ENCODE measurements at places on chromosomes 13 and 19. TPM values are rescaled to one million over a fixed set of nuclear protein-coding genes. Genes with fewer than 3 reads are reported as not detected.
A peak's percentile ranks its signal among the peaks of the same experiment; 100 is the strongest.

- H3K27me3 ChIP-seq = no peaks in the 10 kb centered on the region
- H3K27ac ChIP-seq = no peak overlapping the region
- DNase-seq = no peak
- no peak overlapping the region for H3K4me3 ChIP-seq
- no peaks in the 10 kb centered on the region for H3K4me1 ChIP-seq
Measured at GRCh38 chr13:74316547-74316946, 182.3 kb upstream of the KLF12 start.

- no peak overlapping the region for H3K4me3 ChIP-seq
- 0 out of 2 replicates have a peak, but pooled peaks cover 1% of the 10 kb centered on the region for H3K36me3 ChIP-seq
- no peak overlapping the region for H3K27ac ChIP-seq
- no peaks in the 10 kb centered on the region for H3K4me1 ChIP-seq
- no peaks in the 10 kb centered on the region for H3K27me3 ChIP-seq
Measured at GRCh38 chr13:49210114-49210513, 10.0 kb upstream of the MLNR start.

GRCh38 chr13:54965881-54966280, 1937.3 kb downstream of the OLFM4 start:
- H3K4me1 ChIP-seq = no peaks in the 10 kb centered on the region
- H3K27ac ChIP-seq = no peak overlapping the region
- H3K36me3 ChIP-seq = no peaks in the 10 kb centered on the region

DNA sequence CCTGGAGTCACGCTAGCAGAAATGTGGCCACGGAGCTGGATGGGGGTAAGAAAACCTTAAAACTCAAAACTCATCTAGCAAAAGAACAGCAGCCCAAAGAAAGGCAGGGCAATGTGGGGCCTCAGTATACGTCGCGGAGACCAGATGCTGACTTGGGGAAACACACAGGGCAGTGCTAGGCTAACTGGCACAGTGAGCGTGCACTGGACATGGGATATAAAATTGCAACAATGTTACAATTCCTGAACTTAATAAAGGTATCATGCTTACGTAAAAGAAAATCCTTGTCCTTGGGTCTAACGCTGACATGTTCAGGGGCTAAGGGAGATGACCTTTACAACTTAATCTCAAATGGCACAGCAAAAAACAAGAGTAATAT, 40.5 kb downstream of the COL4A1 start:
- no peak for DNase-seq
- H3K27me3 ChIP-seq = no peaks in the 10 kb centered on the region
- H3K27ac ChIP-seq = no peak overlapping the region
- H3K36me3 ChIP-seq = no peaks in the 10 kb centered on the region
- peaks cover 36% of the 10 kb centered on the region for H3K4me1 ChIP-seq
- no peak overlapping the region for H3K4me3 ChIP-seq

GRCh38 chr13:89402211-89402610, 1731.0 kb downstream of the SLITRK5 start:
- no peak for DNase-seq
- H3K4me3 ChIP-seq = no peak overlapping the region
- no peak overlapping the region for H3K27ac ChIP-seq
- no peaks in the 10 kb centered on the region for H3K27me3 ChIP-seq

DNA sequence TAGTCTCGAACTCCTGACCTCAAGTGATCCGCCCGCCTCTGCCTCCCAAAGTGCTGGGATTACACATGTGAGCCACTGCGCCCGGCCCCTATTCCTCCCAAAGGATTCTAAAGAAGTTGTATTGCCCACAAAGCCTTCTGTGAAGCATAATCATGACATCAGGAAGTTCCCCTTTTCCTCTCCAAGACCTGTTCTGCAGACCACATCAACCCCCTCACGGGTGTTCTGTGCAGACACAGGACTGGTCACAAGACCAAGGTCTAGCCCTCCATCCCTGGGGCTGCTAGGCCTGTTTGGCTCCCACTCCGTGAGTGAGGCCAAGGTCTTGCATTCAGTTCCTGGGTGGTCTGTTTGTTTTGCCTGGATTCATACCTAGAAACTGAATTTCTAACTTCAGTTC, 178.1 kb downstream of the FLT1 start:
- no peak overlapping the region for H3K27ac ChIP-seq
- no peaks in the 10 kb centered on the region for H3K36me3 ChIP-seq
- no peak overlapping the region for H3K4me3 ChIP-seq
- peaks cover 9% of the 10 kb centered on the region for H3K4me1 ChIP-seq
- no peak for DNase-seq
- H3K27me3 ChIP-seq = no peaks in the 10 kb centered on the region

- no peaks in the 10 kb centered on the region for H3K27me3 ChIP-seq
- no peak overlapping the region for H3K4me3 ChIP-seq
Measured at GRCh38 chr13:20388184-20388583, 137.5 kb downstream of the CRYL1 start.

DNA sequence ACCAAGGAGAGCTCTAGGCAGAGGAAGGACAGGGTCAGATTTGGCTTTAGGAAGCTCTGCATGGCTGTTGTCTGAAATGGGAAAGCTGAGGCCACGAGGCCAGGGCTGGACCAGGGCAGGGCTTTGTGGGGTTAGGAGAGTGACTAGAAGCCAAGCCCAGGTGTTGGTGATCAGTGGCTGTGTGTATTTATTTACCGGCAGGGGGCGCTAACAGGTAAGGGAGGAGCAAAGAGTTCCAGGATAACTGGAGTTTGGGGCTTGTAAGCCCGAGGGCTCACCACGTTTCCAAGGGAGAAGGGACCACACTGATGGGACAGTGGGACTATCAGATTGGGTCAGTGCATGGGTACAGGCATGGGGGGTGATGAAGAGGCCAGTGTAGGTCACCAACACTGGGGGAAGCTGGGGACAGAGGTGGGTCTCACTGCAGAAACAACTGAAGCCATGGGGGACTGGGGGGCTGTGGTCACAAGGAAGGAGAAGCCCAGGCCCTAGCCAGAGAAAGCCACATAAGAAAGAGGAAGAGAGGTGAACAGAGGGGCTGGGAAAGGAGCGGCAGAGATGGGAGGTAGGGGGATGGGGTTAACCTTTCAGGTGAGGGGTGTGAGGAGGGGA, 3.9 kb downstream of the TMEM147 start:
- H3K36me3 ChIP-seq = peaks cover 3% of the 10 kb centered on the region
- peak; percentile 66 for DNase-seq
- peaks cover 11% of the 10 kb centered on the region for H3K4me1 ChIP-seq
- no peaks in the 10 kb centered on the region for H3K27me3 ChIP-seq
- no peak overlapping the region for H3K27ac ChIP-seq

DNA sequence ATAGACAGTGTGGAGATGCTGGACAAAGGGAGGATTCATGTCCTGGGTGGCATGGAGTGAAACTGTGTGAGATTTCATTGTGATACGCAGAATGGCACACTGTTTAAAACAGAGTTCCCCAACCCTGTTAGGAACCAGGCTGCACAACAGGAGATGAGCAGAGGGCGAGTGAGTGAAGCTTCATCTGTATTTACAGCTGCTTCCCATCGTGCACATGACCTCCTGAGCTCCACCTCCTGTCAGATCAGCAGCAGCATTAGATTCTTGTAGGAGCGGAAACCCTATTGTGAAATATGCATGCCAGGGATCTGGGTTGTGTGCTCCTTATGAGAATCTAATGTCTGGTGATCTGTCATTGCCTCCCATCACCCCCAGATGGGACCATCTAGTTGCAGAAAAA, 72.5 kb downstream of the RAP2A start:
- H3K36me3 ChIP-seq = no peaks in the 10 kb centered on the region
- no peaks in the 10 kb centered on the region for H3K27me3 ChIP-seq
- no peak overlapping the region for H3K4me3 ChIP-seq
- no peak overlapping the region for H3K27ac ChIP-seq
- DNase-seq = no peak

DNA sequence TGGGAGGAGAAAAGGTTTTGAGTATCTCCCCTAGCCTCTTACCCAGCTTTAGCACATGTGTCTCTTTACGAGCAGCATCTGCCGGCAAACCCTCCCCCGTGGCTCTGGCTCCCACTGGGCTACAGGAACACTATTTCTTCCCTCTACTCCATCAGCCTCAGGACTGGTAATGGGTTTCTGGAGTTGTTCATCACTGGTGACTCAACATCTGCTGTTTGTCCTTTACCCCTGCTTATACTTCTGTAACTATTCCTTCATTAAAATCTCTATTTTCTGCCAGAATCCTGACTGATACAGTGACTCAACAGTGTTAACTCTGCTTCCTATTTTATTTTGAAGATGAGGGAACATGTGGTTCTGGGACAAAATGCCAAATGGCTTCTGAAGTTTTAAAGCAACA, 437.3 kb upstream of the HTR2A start:
- H3K27ac ChIP-seq = no peak overlapping the region
- no peaks in the 10 kb centered on the region for H3K27me3 ChIP-seq
- H3K4me3 ChIP-seq = no peak overlapping the region

DNA sequence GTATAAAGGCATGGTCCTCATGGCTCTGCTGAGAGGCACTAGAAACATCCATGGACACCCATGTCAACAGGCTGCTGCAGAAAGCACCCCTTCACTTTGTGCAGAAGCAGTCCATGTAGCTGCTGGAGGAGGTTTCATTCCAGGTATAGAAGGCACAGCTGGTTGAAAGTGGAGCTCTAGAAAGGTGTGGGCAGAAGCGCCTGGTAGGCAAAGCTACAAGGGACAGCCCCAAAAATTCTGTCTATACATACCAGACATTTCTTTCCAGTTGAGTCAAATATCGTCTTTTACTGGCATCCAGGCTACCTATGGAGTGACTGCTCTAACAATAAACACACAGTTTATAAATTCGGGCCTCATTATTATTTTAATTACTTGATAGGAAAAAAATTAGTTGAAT, 129.3 kb downstream of the ENOX1 start:
- H3K4me3 ChIP-seq = no peak overlapping the region
- peaks cover 1% of the 10 kb centered on the region for H3K4me1 ChIP-seq
- H3K27me3 ChIP-seq = no peaks in the 10 kb centered on the region
- H3K27ac ChIP-seq = no peak overlapping the region

DNA sequence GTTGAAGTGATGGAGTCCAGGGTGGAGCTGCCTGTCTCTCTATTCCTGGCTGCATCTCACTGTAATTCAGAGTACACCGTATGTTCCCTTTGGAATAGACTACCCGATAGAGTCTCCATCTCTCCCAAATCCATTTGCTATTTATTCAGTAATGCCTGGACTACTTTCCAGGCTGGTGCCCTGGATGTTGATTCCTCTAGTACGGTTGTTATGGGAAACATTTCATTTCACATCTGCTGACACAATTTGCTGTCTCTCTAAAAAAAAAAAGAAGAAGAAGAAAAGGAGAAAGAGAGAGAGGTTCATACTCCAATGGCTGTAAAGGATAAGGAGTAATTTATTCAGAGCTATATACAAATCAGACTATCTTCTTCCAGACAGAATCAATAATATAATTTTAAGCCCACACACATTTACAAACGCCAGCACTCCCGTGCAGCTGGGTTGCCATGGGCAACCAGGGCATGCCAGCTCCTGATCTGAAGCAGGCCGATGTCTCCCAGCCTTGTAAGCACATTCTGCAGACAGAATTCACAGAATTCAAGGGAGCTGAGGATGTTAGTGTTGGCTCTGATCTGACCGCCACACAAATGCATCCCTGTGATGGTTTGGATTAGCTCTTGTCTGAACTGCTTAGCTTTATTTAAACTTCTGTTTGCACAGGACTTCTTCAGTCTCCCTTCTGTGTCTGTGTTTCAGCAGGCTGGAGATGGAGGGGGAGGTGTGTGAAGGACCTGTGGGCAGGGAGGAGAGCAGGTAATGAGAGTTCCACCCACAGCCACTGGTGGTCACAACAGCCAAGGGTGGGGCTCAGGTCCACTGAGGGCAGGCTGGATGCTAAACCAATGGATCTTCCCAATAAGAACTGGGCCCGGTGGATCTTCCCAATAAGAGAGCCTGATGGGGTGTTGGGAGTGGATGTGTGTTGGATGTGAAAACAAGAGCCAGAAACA, 66.0 kb downstream of the TEX26 start:
- H3K27ac ChIP-seq = no peak overlapping the region
- H3K36me3 ChIP-seq = no peaks in the 10 kb centered on the region
- no peaks in the 10 kb centered on the region for H3K4me1 ChIP-seq

DNA sequence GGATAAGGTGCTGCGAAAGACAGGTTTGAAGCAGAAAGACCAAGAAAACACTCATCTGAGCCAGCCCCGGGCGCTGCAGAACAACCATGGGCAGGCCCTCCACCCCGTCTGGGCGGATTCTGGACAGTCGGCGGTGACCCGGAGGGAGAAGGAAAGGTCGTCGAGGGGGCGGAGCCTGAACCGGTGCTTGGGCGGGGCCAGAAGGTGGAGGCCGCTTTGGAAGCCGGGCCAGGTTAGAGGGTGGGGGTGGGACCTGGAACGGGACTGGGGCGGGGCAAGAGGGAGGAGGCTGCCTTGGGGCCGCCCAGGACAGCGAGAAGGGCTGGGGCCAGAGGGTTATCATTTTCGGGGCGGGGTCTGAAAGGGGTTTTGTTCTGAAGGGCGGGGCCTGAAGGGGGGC, 5.0 kb upstream of the ZNF765 start:
- H3K4me1 ChIP-seq = no peaks in the 10 kb centered on the region
- no peak for DNase-seq
- H3K27me3 ChIP-seq = no peaks in the 10 kb centered on the region
- no peak overlapping the region for H3K4me3 ChIP-seq
- no peaks in the 10 kb centered on the region for H3K36me3 ChIP-seq
- peak overlapping the region; percentile 20 for H3K27ac ChIP-seq

GRCh38 chr19:52600639-52601024, 30.5 kb downstream of the ZNF701 start:
- H3K27ac ChIP-seq = peak overlapping the region; percentile 55
- DNase-seq = peak; percentile 72
- peaks cover 22% of the 10 kb centered on the region for H3K4me1 ChIP-seq
- H3K27me3 ChIP-seq = no peaks in the 10 kb centered on the region
- peak overlapping the region; percentile 89 for H3K4me3 ChIP-seq

DNA sequence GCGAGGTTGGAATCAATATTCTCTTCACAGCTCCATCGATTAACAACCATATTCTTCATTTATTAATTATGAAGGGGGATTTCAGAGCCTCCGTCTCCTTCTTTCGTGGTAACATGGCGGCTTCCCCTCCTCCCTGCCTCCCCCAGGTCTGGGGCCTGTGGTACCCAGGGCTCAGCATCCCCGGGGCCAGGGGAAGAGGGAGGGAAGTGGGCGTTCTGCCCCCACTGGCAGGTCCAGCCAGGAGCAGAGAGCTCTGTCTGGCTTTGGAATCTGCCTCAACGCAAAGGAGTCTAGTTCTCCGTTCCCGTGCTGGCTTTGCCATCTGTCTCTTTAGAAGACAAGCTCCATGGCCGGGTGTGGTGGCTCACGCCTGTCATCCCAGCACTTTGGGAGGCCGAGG, 37.8 kb upstream of the ONECUT3 start:
- no peak overlapping the region for H3K4me3 ChIP-seq
- no peaks in the 10 kb centered on the region for H3K4me1 ChIP-seq
- no peak for DNase-seq
- H3K36me3 ChIP-seq = no peaks in the 10 kb centered on the region
- no peaks in the 10 kb centered on the region for H3K27me3 ChIP-seq

KANK3 gene
- total RNA-seq = 1.1 TPM

ZNF90 gene
- total RNA-seq = 7.1 TPM

CYP2F1 gene
- total RNA-seq = not detected

ARRDC5 gene
- total RNA-seq = not detected

ATP4B gene
- total RNA-seq = not detected
